Esophagus squamous epithelium (tissue), 5 donors: ENCODE measurements at places on chromosomes 4 and X.

DNA sequence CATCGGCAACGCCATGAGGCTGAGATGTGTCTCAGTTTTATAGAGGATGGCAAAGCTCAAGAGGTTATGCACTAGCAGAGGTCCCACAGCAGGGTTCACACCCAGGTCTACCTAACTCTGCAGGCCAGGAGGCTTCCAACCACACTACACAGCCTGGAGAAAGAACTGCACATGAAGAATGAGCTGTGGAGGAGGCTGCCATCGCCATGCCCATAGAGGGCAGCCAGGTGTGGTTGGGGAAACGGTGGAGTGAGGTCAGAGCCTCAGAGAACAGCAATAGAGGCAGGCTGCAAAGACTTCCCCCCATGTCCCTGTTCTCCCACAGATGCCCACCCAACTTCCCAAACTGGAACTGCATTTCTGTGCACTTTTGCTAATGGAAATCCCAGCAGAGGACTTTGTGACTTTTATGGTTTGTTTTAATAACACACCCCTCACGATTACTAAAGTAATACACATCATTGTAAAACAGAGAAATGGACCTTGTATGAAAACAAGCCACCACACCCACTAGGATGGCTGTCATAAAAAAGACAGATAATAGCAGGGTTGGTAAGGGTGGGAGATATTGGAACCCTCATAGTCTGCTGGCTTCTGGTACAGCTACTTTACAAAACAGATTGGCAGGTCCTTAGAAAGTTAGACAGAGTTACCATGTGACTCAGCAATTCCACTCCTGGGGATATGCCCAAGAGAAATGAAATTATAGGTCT, 58.9 kb upstream of the PROM1 start:
- no peak for DNase-seq

GRCh38 chr4:25993395-25994185, 79.6 kb downstream of the SMIM20 start:
- DNase-seq: no peak

- DNase-seq: no peak
Observed at GRCh38 chr4:139501527-139501926, 47.6 kb downstream of the RAB33B start.

GRCh38 chr4:153061971-153062370, 125.8 kb downstream of the FHDC1 start:
- DNase-seq: no peak

GRCh38 chr4:179128299-179128698, 1686.1 kb upstream of the AGA start:
- DNase-seq: no peak

- no peak for DNase-seq
Observed at GRCh38 chr4:3870567-3870962, 104.4 kb downstream of the ADRA2C start.
